ENCODE measurements at places on chromosomes 5 and 9.
A peak's percentile ranks its signal among the peaks of the same experiment; 100 is the strongest.

DNA sequence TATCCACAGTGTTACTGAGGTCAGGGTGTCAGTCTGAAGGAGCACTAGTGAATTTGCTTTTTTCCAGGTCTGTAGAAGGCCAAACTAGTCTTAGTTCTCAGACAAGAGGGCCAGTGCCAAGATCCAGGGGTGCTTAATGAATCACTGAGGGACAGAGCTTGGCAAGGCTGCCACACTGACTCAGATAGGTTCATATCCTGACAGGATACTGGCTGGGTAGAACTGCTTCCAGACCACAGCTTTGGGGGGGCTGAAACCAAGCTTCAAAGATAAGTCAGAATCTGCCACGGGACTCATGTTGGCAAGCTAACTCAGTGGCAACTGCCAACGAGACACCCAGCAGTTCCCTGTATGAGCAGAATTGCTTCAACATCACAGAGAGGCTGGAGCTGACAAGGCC lies 1125.4 kb downstream of the EFNA5 start:
- DNase-seq, result no peak

DNA sequence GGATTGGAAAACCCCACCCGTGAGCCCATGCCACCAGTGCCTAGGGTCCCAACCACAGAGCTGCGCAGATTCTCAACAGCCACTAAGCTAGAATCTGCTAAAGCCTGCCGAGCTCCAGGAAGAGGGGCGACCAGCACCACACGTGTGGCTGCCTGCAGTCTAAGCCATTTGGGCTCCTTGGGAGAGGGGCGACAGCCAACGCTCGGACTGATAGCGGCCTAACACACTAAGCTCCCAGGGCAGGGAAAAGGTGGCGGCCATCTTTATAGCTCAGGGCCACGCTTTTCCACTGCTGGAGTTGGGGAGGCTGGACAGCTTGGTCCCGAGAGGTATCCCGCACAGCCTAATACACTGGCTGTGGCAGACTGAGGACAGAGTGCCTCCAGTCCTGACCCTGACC lies 631.8 kb downstream of the CETN3 start:
- no peak for DNase-seq

- DNase-seq, result no peak
Observed at GRCh38 chr9:76571743-76572146, 112.8 kb downstream of the GCNT1 start.

- no peak for DNase-seq
Observed at GRCh38 chr9:86614871-86615849, 260.9 kb upstream of the TUT7 start.

DNA sequence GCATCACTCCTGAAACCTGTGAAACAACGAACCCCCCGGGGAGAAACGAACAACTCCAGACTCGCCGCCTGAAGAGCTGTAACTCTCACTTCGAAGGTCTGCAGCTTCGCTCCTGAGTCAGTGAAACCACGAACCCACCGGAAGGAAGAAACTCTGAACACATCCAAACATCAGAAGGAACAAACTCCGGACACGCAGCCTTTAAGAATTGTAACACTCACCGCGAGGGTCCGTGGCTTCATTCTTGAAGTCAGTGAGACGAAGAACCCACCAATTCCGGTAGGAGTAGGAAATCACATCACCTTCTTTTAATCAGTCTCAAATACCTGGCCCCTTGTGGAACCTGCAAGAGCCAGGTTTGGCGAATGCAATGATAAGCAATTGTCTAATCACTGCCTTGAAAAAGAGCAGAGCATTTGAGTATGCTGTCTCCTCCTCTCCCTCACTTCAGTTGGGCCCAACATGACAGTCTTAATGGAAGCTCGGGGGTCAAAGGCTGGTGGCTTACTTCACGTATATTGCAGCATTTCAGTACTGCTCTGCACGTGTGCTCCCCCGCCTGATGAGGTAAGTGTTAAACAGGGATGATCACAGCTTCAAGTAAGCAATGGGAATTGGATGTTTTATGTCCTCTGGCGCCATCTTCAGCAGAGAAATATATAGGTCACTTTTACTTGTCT lies 473 bp downstream of the IRGM start:
- peak; percentile 86 for DNase-seq

- DNase-seq, result no peak
Observed at GRCh38 chr5:54860321-54860720, 125.1 kb downstream of the ESM1 start.

- DNase-seq, result no peak
Observed at GRCh38 chr5:143004361-143005145, 234.4 kb downstream of the ARHGAP26 start.

DNA sequence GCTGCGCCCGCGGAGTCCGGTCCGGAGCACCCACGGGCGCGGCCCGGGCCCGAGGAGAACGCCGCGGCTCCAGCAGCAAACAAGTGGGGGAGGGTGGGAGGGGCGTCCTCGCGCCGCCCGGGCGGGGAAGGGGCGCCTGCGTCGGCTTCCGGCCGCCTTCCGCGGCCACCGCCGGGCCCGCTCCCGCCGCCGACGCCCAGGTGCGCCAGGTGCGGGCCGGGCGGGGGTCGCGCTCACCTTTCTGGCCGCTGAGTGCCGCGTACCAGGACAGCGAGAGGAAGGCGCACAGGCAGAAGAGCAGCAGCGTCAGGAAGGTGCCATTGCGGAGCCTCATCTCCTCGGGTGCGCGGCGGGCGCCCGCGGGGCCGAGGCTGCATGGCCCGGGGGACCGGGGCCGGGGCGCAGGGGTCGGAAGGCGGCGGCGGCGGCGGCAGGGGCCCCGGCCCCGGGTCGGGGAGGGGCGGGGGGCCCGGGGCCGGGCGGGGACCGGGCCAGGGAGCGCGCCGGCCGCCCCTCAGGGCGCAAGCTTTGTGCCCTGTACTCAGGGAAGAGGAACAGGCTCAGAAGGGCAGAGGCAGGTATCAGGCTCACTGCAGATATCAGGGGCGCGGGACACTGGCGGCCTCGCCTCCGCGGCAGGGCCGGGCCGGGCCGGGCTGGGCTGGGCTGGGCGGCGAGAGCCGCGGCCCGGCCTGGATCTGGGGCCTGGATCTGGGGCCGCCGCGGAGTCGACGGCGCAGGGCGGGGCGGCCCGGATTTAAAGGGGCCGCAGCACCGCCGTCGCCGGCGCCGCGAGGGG lies at the start of gene MGAT4B:
Gene MGAT4B (minus strand): TSS at position 617 of the 799 bp plus-strand sequence. CDS start 283 bp downstream, at position 334.
- peak; percentile 86 for DNase-seq

DNA sequence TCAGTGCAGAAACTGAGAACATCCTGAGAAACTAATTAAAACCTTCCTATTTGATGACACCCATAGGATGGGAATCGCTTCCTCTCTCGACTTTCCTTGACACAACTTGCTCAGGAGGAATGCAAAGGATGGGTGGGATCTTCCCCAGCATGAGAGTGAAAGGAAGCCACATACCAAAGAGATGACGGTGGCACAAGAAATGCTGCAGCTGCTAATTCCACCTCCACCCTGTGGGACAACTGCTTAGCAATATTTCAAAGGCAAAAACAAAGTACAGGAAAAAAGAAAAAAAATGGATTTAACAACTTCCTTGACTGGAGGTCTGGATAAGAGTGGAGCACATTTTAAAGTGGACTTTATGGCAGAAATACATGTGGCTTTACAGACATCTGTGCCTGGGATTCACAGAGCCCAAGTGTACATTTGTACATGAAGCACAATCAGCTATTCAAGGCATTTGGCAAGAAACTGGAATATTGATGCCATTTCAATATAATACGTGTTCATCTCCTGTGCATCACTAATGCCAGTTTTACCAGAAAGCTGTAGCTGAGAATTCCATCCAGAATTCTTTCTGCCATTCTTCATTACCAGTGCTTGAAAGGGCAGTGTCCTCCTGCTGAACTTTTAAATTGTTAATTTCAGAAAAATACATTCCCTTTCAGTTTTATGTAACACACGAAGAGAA lies 359.2 kb upstream of the ACTBL2 start:
- DNase-seq, result peak; percentile 96

DNA sequence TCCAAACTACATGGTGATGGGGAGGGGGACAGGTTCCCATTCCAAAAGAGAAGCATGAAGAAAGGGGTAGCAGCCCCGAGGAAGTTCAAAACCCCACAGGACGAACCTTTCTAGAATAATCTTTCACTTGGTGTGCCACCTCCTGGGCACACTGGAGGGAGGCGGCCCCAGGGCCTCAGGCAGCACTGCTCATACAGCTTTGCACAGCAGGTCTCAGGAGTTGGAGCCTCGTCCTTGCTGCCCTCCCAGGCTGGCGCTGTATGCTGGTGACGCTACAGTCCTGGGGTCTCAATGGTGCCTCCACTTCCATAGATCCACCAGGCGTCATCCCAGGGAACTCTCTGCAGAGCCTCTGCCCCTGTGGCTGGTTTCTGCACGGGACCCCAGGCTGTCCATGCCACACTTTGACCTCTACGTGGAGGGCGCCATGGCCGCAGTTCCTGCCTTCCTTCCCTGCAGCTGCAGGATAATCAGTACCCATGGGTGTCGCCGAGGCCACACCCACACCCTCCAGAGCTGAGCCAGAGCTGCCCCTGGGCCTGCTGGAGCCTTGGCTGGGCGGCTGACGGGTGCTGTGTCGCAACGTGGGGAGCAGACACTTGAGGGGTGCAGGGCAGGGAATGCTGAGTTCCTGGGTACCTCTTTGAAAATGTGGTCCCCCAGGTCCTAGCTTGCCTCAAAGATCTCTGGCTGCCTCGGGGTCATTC lies 95.3 kb downstream of the COL5A1 start:
- DNase-seq, result no peak

GRCh38 chr9:87684627-87685219 lies 41.2 kb upstream of the CTSL start:
- DNase-seq, result peak; percentile 80

DNA sequence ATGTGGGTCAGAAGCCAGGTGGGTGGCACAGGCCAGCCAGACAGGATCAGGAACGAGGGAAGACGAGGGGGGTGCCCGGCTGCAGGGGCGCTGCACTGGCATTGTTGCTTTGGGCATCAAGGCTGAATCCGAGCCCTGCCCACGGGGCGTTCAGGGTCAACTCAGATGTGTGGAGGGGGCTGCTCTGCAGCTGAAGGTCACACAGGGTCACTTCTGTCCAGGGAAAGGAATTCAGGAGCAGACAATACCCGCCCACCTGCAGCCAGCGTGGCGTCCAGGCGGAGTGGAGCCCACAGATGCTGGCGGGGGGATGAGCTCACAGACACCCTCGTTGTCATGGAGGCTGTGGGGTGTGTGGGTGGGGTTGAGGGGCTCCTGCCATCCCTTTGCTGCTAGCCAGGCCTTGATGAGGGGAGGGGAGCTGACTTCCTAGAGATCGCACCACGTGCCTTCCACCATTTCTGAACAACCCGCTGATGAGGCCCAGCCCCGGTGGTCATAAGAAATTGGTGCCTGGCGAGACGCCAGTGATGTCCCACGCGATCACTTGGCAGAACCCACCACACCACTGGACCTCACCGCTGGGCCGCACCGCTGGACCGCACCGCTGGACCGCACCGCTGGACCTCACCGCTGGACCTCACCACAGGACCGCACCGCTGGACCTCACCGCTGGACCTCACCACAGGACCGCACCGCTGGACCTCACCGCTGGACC lies 31.2 kb downstream of the MRPL36 start:
- DNase-seq, result no peak

- peak; percentile 13 for DNase-seq
Observed at GRCh38 chr5:7878381-7878873, 9.5 kb downstream of the MTRR start.

- no peak for DNase-seq
Observed at GRCh38 chr5:106894964-106895363, 775.8 kb downstream of the EFNA5 start.

GRCh38 chr5:15889001-15889400 lies 290.6 kb downstream of the MARCHF11 start:
- DNase-seq, result no peak

DNA sequence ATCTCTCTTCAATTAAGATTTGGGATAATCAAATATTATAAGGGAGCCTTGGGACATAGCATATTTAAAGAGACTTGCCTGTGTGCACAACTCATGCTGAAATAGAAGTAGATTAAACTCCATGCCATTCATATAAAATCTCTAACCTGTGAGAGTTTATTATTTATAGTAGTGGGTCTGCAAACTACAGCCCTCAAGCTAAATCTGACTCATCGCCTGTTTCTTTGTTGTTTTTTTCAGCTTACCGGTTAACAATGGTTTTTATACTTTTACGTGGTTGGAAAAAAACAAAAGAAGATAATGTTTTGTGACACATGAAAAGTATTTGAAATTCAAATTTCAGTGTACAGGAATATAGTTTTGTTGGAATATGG lies 61.9 kb upstream of the GHR start:
- no peak for DNase-seq

GRCh38 chr5:127912411-127912810 lies 171.2 kb upstream of the SLC12A2 start:
- no peak for DNase-seq

- DNase-seq, result no peak
Observed at GRCh38 chr5:112532654-112533360, 113.7 kb upstream of the EPB41L4A start.

DNA sequence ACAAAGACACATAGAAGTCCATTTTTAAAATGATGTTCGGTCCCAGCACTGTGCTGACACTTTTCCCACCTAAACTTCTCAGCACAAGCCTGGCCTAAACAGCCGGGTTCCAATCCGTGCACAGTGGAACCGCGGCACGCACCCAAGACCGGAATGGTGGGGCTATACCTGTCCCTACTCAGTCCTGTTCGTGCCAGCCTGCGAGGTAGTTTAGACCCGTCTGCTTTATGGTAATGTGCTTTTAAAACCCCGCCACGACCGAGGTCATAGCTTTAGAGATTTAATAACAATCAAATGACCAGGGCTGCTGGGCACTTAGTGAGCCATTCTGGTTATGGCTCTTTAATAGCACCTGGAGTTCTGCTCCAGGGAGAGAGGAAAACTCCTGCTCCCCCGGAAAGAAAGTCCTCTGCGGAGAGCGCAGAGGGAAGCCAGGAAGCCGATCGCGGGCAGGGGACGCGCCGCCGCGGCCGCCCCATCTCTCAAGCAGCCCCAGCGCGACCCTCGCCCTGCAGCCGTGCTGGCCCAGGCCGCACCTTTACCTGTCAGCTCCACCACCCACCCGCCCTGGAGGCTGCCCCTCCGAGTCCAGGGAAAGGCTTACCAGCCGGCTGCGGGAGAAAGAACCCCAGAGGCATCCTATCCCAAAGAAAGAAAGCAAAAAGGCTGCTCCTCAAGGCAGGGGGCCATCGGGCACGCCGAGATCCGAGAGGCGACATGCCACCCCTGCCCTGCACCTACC lies 511 bp downstream of the ARL15 start:
- DNase-seq, result peak; percentile 76

GRCh38 chr5:165029099-165029870 lies 1523.9 kb downstream of the MAT2B start:
- DNase-seq, result no peak

GRCh38 chr5:67318746-67319145 lies 122.1 kb upstream of the CD180 start:
- DNase-seq, result no peak
